Activated CD8-positive, alpha-beta memory T cell treated with anti-CD3 and anti-CD28 coated beads for 1 hour (primary cell): ENCODE measurements at places on chromosomes 13 and 19.
A peak's percentile ranks its signal among the peaks of the same experiment; 100 is the strongest.

DNA sequence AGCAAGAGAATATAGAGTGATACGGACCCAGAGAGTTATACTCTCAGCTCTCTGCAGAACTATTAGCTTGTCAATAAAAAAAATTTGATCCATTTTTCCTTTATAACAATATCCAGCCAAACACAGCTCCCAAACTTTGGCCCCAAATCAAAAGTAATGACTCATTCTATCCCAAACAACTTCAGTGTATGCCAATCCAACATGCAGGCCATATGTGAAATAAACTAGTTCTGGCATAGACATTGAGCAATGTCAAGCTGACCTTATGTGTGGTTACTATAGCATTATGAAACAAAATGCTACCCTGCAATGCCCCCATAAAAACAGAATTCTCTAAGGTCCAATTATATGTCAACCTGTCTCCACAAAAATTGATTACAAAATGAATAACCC is 209.5 kb downstream of the DNAJC15 start:
- DNase-seq, result no peak

DNA sequence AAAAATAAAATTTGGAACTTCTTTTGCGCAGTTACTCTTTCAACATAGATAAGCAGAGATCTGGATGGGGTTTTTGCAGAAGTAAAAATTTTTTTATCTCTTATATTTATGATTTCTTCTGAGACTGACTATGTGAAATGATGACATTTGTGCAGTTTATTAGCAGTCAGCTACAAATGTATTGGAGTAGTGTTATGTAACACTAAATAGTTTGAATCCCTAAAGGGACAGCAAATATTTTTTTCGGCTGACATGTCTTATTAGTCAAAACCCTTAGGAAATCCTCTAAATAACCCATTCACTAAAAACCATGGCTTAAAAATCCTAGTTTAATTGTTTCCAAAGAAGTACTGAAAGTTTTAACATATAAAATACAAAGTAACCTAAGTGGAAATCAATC is 48.0 kb upstream of the EDNRB start:
- no peak for DNase-seq

DNA sequence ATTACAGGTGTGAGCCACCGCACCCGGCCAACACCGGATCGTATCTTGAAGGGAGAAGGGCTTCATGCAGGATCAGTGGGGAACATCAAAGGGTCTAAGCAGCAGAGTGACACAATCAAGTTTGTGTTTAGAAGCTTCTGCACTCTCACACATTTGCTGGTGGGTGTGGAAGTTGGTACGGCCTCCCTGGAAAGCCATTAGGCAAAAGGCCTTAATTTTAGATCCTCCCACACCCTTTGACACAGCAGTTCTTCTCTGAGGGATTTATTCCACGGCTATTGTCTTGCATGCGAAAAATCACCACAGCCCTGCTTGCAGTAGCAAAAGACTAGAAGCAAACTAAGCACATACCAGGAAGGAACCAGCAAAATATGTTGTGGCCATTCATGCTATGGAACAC is 18.3 kb upstream of the SLC1A5 start:
- no peak for DNase-seq

DNA sequence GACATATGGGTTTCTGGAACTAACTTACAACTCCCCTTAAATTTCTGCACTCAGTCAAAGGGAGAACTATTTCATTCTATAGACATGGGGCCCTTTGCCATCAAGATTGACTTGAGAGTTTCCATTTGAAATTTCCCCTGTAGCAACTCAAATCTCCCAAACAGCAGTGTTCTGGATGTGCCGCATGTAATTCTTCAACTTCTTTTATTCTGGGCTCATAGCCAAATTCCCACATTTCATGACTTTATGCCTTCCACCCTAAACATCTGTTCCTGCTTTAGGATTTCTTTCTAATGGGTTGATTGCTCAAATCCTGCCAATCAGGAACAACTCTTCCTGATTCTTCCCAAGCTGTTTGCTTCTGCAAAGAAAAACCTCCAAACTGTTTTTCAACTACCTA is 336.0 kb downstream of the TBC1D4 start:
- DNase-seq, result no peak

GRCh38 chr19:8001995-8002849 is 3.2 kb downstream of the ELAVL1 start:
- DNase-seq, result peak; percentile 58

DNA sequence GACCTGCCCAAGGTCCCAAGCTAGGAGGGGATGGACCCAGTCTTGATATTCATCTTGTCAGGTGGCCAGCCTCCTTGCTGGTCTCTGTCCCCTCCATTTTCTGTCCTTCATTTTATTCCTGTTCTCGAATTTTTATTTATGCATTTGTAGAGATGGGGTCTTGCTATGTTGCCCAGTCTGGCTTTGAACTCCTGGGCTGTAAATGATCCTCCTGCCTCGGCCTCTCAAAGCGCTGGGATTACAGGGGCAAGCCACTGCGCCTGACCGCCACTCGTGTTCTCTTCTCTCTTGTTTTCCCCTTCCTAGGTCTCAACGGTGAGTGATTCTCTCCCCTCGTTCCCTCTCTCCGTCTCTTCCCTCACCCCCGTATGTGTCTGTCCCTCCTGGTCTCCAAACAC is 10.6 kb upstream of the TPRX2 start:
- DNase-seq, result no peak

GRCh38 chr19:38693380-38694223 is 46.2 kb downstream of the ACTN4 start:
- DNase-seq, result no peak

GRCh38 chr13:44397766-44398223 is 24.2 kb downstream of the SERP2 start:
- no peak for DNase-seq
